NCI-H1417 treated with DMSO at 0.1 percent for 48 hours (cell line): ENCODE measurements at places on chromosomes 3 and 15.

DNA sequence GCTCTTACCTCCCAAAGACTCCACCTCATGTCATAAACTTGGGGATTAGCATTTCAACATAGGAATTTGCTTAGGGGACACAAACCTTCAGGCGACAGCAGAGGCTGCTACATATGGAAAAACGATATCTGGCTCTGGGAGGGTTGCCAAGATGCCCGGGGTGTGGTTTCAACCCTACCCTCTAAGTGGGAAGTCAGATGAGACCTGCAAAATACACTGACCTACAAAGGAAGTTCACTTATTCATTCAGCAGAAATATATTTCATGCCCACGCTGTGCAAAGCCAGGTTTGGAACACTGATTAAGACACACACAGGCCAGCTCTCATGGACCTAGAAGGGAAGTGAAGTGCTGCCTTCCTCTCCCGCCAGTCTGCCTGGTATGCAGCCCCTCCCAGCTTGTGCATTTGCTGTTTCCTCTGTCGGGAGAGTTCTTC is 239.3 kb downstream of the FEZF2 start:
- no peak for DNase-seq

- no peak for DNase-seq
These were observed 147.0 kb downstream of the NECTIN3 start for GRCh38 chr3:111218615-111219014.

DNA sequence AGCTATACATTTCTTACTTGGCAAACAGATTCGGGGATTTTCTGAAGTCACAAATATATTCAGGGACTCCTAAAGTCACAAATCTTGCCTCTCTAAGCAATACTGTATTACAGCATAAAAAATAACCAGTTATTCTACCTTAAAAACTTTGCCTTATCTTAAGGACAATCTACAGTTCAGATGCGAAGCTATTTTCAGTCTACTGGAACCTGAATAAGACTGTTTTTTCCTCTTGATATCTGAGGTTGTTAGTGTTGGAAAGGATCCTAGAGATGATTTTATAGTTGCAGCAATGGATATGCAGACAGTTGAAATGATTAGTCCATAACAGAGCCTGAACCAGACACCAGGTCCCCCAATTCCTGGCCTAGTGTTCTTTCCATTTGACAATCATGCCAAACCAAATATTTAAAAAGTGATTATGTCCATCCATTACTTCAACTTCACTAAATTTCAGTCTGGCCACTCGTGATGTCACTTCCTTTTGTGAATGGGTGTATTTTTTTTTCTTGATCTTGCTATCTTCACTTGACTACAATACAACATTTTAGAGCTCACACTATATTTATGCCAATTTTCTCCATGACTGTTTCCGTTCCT is 1.8 kb downstream of the HDGFL3 start:
- no peak for DNase-seq

- no peak for DNase-seq
These were observed 20.5 kb downstream of the ALCAM start for GRCh38 chr3:105387122-105387751.

DNA sequence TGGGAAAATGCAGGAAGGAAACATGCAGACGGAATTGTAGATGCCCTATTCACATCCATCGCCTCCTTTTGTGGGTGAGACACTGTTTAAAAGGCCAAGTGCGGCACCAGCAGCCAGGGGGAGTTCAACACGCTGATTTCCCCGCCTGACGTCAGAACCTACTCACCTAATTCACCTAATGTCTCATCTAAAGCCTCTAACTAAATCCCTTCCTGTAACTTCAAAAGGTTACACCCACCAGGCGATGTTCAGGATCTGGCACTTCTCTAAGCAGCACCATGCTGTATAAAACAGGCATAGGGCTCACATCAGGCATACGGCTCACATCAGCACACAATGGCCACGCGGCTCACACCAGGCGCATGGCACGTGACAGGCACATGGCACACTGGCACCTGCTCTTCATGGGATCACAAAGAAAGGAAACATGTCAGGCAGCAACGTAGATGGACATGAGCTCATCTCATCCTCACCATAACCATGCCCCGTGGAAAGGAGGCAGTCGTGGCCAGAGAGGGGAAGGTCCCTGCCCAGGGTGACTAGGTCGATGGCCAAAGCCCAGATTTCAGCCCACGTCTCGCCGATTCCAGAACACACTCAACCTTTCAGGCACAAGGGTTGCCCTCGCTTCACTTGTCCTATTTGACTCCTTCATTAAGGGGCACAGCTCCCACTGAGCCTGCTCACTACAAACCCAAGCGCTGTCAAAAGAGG is 21.7 kb downstream of the XXYLT1 start:
- DNase-seq: no peak

GRCh38 chr15:55407498-55408011 is 604 bp downstream of the CCPG1 start:
- DNase-seq: no peak

- no peak for DNase-seq
These were observed 90.6 kb upstream of the GRM7 start for GRCh38 chr3:6770397-6770690.
